ENCODE measurements at places on chromosomes 11 and 22. TPM values are rescaled to one million over a fixed set of nuclear protein-coding genes. Genes with fewer than 3 reads are reported as not detected.

The CFAP300 gene
- 1.3 TPM for total RNA-seq

The GRIA4 gene
- total RNA-seq, result not detected

DNA sequence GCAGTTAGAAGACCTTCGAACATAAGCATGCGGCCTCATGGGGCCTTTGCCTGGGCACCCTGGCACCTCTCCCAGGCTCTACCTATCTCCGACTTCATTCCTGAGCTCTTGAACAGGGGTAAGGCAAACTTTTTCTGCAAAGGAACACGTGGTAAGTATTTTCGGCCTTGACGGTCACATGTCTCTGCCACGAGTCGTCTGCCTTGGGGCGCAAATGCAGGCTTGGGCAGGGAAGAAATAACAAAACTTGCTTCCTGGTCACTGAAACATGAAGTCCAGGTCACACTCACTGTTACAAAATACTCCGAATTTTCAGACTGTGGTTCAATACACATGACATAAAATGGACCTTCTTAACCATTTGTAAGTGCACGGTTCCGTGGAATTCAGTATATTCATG, 3.4 kb upstream of the ASCL2 start:
- peak; percentile 5 for DNase-seq

DNA sequence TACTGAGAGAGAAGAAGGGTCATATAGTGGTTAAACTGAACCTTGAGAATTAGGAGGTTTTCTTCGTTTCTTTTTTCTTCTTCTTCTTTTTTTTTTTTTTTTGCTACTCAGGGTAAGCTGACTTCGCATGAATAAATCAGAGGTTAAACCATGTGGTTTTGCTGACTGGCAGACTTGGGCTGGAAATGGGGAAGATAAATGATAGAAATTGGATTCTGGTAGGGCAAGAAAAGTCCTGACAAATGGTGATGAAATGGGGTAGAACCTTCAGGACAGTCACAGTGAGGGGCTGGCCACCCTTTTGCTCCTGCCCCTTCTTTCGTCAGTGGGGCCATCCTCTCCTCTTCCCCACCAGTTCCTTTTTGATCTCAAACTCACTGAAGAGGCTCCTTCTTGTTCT, 1.6 kb upstream of the SWAP70 start:
- DNase-seq, result no peak

GRCh38 chr11:74683279-74683871, 47.9 kb downstream of the CHRDL2 start:
- DNase-seq, result no peak

The KRTAP5-8 gene
- not detected for total RNA-seq

The TMEM41B gene
- 23.8 TPM for total RNA-seq

The RAB39A gene
- total RNA-seq, result 4.3 TPM

GRCh38 chr11:1718326-1718725, 21.3 kb downstream of the KRTAP5-6 start:
- no peak for DNase-seq

DNA sequence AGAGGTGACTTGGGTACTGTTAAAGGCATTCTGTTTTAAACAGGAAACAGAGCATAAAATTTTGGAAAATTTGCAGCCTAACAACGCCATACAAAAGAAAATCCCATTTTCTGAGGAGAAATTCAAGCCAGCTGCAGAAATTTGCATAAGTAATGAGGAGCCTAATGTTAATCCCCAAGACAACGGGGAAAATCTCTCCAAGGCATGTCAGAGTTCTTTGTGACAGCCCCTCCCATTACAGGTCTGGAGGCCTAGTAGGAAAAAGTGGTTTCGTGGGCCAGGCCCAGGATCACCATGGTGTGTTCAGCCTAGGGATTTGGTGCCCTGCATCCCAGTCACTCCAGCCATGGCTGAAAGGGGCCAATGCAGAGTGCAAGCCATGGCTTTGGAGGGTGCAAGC, 1333.1 kb upstream of the TENM4 start:
- no peak for DNase-seq

- no peak for DNase-seq
Measured at GRCh38 chr11:65654375-65655349, 8.1 kb downstream of the RELA start.
